ENCODE measurements at places on chromosomes 2 and 18.

DNA sequence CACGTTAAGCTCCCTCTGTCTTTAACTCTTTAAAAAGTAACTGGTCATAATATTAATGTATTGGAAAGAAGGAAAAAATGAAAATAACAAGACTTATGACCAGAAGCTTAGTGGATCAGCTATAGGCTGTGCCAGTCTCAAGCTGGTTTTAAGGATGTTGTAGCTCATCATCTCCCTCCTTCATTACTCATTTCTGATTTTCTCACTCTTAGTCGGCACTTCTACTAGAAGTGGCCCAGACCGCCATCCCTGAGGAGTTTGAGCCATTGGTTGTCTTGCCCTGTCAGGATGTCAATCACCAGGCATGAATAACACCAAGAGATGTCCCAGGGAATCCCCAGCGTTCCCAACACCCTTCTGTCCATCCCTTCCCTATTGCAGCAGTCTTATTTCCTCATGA is 151.5 kb downstream of the ASXL3 start:
- no peak for DNase-seq

DNA sequence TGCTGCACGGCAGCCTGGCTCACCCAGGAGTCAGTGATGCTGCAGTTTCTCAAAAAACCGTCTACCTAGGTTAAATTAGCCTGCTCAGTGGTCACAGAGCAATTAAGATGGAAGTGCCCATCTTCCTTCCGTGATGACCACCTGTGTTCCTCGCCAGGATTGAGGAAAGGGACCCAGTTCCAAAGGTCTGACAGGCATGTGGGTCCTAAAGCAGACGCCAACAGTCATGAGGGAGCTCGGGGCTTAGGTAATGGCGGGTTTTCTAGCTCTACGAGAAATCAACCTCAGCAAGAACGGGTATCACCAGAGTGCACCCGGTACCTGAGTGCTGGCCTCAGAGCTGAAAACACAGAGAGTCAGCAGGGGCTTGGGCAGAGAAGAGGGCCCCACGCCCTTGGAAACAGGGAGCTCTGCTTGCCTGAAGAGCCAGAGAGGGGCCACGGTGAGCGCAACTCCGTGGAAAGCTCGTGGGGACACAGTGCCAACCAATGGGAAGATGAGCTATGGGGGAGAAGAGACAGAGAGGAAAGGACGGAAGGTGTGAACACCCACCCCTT is 34.3 kb upstream of the DNMT3A start:
- no peak for DNase-seq

DNA sequence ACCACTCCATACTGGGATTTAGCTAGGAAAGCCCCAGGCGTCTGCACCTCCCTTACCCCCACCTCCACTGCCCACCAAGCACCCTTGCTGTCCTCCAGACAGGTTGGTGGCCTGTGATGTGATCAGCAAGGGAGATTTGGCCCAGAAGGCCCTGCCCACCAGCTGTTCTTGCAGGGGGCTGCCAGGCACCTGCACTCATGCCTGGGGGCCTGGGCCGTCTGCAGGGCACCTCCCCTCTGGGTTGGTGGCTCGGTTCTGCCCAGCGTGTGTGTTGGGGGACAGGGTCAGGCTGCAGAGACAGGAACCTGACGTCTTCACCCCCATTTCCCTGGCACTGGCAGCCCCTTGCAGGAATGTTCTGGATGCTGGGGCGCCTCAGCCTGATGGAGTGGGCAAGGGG is 5.8 kb downstream of the DNMT3A start:
- DNase-seq: no peak

- no peak for DNase-seq
Measured at GRCh38 chr2:128282246-128282975, 36.3 kb downstream of the HS6ST1 start.

DNA sequence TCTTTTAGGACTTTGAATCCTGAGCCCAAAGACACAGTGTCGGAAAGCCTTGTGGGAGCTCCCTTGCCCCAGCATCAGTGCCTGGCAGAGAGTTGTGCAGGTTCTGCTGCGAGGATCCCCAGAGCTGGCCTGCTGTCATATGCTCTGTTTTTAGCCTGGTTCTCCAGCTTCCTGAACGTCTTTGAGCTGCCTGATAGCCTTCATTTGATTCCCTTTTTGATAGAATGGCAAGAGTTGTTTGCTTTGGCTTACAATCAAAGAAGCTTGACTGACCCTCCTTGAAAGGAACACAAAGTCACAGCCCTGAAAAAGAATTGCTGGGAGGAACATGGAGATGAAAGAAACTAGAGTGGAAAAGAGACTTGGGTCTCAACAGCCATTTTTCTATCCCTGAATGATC is 95.4 kb downstream of the C1QL2 start:
- no peak for DNase-seq

- DNase-seq: no peak
Measured at GRCh38 chr18:26919627-26920026, 54.1 kb upstream of the AQP4 start.

DNA sequence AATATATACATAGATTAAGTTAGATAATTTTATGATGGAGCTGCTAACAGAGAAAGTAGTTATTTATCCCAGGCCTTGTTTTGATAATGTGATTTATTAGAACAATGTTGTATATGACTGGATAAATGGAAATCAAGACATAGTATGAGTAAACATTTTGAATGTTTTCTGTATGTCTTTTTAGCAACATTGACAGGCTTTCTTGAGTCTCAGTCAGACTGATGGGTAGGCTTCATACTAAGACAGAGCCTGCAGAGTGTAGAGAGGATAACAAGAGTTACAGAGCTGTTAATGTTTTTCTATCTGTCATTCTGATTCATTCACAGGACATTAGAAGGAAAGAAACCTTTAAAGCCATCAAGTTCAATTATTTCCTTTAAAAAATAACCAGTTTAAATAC is 478.5 kb downstream of the LRP1B start:
- DNase-seq: no peak

GRCh38 chr18:56000041-56000440 is 412.0 kb upstream of the TCF4 start:
- DNase-seq: no peak

DNA sequence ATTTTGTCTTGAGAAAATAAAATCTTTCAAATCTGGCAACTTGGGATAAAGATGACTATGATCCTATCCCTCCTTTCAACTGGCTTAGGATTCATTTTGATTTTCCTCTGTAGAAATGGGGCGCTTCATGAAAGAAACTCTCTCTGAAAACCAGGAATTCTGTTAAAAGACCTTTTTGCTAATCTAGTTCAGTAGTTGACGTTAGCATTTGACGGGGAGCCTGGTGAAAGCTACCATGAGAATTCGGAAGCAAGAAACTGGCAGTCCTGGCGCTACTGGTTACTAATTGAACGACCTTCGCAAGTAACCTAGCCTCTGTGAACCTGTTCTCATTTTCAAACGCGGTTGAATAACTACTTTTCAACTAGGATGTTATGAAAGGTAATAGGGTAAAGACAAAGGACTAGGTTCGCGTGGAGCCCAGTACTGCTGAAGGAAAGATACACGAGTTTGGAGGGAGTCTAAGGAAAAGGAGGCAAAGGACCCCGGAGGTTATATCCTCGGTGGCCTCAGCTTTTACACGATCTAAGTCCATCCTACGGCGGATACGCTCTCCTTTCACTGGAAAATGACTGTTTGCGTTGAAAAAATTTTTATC is 604 bp upstream of the STK11IP start:
- DNase-seq: no peak

DNA sequence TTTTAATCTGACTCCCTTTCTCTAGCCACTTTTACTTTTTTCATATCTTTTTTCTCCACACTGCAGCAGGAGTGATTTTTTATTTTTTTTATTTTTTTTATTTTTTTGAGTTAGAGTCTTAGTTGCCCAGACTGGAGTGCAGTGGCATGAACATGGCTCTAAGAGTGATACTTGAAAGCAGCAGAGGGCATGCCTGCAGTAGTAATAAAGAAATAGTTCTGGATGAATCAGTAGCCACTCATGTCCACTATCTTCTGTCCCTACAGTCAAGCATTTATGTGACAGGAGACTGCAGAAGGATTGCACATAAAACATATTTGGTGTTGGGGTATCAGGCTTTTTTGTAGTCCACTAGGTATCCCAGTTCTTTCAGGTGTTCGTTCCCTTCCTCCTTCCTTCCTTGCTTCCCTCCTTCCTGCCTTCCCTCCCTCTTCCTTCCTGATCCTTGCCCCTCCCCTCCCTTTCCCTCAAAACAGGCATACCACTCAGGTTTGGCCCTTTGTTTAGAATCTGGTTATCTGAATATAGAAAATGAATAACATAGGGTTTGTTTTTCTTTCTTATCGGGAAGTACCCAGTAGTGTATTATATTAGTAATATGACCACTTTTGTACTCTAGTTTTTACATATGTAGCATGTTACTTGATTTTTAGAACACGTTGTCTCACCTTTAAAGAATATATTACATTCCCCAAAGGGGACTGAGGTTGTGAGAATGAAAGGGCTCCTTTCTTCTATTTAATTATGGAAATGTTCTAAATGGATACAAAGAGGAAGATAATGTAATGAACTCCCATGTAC is 23.5 kb downstream of the MIB1 start:
- no peak for DNase-seq

- DNase-seq: no peak
Measured at GRCh38 chr18:6478121-6478520, 63.4 kb upstream of the L3MBTL4 start.

Measured in memory B cell (primary cell).